Stimulated activated CD8-positive, alpha-beta memory T cell treated with anti-CD3 and anti-CD28 coated beads, Interleukin-7, amount 100 ng/mL, for 4 hours (primary cell): ENCODE measurements at places on chromosomes 7 and 10.

- no peak for DNase-seq
Measured at GRCh38 chr7:50539725-50540124, 25.5 kb downstream of the DDC start.

GRCh38 chr7:47550788-47551470 is 31.0 kb downstream of the TNS3 start:
- DNase-seq: no peak

DNA sequence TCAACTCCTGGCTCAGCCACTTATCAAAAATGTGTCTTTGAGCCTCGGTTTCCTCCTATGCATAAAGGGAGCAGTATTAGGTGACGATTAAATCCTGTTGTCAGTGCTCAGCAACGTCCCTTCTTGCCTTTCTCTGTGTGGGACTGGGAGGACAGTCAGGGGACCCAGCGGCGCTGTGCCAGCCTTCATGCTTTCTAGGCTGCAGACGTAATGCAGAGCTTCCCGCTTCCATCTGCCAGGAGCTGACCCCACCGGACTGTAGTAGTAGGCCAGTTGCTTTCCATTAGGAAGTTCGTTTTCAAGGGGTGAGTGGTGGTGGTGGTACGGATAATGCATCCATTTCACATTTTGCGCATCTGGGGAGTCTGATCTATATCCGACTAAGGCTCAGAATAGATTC is 321.8 kb downstream of the PLXNA4 start:
- DNase-seq: no peak

- no peak for DNase-seq
Measured at GRCh38 chr10:130141038-130141437, 4.8 kb downstream of the GLRX3 start.

DNA sequence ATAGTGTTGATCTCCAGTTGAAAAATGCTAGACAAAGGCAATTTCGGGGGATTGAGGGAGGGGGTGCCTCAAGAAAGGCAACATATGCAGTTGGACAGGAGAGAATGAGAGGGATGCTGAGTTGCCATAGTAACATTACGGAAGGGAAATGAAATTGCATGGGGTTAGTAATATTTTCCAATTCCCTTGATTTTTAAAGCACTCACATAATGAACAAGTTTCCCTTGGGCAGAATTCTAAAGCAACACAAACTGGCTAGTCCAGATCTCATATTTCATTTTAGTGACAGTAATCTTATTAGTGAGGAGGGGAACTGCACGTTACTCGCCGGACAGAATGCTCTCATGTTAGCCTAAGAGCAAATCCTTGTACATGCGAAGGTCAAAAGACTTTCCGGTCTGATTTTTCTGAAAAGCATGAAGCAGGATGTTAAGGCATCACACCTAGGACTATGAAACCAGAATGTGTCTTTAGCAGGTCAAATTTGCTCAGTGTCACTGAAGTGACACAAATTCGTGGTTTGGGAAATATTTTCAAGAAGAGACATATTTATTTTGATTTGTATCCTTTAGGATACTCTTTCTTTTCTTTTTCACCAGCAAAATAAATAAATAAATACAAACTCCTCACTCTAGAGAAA is 165.5 kb downstream of the ANK3 start:
- DNase-seq: no peak

DNA sequence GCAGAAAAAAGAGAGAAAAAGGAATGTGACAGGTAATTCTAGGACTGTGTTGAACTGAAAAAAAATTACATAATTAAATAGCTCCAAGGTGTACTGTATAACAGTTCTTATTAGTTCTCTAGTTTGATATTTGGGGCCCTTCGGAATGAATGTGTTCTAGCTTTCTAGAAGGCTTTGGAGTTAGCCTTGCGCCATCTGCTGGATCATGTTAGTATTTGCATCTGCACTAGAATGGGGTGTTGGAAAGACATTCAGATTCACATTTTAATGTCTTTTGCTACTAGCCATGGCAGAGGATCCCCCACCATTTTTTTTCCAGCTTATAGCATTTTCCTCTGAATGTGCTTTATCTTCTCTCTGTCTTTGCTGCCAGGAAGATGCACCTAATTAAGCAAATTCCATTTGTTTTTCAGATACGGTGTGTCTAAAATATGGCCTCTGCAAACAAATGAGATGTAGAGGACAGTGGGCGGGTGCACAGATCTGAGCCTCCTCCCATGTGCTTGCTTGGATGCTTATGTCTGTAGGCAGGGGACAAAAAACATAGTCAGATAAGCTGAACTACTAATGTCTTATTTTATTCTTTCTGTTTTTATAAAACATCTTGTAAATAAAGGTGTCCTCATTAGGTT is 238.5 kb downstream of the PHF14 start:
- DNase-seq: peak; percentile 17

- DNase-seq: no peak
Measured at GRCh38 chr10:122014652-122015248, 25.8 kb downstream of the TACC2 start.

GRCh38 chr10:126294451-126294850 is 93.8 kb downstream of the ADAM12 start:
- no peak for DNase-seq

DNA sequence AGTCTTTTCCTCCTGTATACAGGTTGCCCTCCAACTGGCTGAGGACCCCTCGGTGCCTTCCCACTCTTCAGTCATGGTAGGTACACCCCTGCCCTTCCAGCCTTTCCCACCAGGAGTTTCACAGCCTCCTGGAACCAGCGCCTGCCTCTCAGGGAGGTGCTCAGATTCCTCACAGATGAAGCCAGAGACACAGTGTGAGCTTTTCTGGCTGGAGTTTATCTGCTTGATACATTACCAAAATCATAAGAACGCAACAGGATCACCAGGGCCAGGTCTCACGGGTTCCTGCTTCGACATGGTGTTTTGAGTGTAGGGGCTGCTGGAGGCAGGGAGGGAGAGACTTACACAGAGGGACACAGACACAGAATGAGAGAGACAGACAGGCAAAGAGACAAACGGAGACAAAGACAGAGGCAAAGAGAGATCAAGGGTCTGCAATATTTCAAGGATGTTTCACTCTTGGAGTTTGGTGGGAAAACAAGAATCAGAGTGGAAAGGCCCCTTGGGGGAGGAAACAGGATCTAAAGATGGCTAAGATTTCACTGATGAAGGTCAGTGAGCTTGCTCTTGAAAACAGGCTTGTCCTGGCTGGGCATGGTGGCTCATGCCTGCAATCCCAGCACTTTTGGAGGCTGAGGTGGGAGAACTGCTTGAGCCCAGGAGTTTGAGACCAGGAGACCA is 6.5 kb upstream of the INMT start:
- no peak for DNase-seq

DNA sequence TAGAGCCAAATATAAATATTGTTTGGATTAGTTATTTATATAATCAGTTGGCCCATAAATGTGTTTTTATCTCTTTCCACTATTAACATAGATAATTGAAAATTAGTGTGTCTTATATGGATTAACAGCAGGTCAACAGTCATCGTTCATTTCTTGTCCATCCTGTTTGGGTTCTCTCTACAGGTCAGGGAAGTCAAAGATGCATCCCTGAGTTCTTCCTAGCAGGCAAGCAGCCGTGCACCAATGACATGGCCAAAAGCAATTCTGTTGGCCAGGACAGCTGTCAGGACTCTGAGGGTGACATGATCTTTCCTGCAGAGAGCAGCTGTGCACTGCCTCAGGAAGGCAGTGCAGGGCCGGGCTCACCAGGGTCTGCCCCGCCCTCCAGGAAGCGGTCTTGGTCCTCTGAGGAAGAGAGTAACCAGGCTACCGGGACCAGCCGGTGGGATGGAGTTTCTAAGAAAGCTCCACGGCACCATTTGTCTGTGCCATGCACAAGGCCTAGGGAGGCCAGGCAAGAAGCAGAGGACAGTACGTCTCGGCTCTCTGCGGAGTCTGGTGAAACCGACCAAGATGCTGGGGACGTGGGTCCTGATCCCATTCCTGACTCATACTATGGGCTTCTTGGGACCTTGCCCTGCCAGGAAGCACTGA is 15.9 kb downstream of the FBH1 start:
- DNase-seq: no peak

DNA sequence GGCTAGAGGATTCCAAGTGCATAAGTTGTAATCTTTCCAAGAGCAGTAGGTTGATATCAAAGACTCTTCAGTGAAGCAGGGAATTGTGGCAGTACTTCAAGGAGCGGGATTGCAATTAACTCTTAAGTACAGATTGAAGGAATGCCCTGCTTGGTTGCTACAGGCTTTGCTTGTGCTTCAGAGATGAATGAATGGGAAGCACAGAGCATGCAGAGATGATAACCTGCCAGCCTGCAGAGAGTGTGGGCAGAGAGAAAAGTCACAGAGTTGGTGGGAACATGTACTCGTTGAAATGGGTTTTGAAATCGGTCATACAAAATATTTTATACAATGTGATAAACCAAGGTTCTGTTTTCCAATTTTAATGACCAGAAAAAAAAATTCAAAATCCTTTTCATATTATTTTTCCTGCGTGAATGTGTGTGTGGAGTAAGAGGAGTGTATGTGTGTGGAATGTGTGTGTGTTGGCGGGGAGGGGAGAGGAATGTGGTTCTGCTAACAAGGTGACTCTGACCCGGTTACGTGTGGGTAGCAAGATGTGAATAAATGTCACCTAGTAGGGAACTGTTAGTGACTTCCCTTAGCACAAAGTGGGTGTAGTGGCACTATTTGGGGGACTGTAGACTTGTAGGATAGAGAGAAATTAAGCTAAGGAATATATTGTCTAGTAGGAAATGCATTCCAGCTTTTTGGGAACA is 697.8 kb downstream of the GATA3 start:
- no peak for DNase-seq

DNA sequence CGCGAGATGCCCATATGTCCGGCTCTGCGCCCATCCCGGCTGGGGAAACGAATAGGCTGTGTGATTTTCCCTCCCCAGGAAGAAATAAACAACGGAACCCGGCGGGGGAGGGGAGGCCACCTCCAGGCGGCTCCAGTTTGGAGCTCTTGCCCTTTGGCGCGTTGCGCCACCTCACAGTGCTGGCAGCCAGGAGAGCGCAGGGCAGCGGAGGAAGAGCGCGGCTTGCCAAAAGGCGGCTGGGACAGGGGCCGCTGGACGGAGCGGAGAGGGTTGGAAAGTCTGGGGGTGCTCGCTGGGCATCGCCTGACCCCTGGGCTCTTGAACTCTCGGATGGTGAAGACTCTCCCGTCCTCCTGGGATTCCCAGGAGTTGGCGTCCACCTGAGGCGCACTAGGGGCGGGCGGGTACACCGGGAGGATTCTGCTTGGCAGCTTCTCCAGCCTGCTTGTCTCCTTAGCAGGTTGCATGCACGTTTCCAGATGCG is 5.3 kb upstream of the NEUROG3 start:
- no peak for DNase-seq

GRCh38 chr10:61284222-61284890 is 168.8 kb downstream of the TMEM26 start:
- no peak for DNase-seq

- DNase-seq: no peak
Measured at GRCh38 chr10:34081347-34081743, 733.8 kb downstream of the PARD3 start.

DNA sequence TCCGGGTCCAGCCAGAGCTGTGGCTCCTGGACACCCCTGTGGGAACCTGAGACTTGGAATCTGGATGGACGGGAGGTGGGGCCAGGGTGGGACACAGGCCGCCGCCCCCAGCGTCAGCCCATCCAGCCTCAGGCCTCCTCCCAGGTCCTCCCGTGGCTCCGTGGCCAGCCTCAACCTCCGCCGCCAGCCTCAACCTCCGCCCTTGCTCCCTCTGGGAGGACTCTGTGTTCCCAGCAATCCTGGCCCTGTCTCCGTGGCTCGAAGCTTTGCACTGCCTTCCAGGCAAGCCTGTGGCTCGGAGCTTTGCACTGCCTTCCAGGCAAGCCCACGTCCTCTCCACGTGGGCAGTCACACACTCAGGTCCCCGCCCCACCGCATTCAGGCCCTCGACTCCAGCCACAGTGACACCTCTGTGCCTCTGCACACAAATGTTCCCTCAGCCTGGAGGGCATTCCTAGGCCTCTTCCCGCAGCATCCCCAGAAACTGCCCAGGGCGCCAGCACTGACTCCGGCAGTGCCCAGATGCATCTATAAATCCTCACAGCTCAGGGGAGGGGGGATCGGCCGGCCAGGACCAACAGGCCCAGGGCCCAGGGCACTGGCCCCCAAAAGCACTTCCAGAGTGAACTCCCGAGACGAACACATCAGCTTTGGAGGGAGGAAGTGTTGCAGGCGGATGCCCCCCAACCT is 44.7 kb upstream of the PDGFA start:
- DNase-seq: no peak

DNA sequence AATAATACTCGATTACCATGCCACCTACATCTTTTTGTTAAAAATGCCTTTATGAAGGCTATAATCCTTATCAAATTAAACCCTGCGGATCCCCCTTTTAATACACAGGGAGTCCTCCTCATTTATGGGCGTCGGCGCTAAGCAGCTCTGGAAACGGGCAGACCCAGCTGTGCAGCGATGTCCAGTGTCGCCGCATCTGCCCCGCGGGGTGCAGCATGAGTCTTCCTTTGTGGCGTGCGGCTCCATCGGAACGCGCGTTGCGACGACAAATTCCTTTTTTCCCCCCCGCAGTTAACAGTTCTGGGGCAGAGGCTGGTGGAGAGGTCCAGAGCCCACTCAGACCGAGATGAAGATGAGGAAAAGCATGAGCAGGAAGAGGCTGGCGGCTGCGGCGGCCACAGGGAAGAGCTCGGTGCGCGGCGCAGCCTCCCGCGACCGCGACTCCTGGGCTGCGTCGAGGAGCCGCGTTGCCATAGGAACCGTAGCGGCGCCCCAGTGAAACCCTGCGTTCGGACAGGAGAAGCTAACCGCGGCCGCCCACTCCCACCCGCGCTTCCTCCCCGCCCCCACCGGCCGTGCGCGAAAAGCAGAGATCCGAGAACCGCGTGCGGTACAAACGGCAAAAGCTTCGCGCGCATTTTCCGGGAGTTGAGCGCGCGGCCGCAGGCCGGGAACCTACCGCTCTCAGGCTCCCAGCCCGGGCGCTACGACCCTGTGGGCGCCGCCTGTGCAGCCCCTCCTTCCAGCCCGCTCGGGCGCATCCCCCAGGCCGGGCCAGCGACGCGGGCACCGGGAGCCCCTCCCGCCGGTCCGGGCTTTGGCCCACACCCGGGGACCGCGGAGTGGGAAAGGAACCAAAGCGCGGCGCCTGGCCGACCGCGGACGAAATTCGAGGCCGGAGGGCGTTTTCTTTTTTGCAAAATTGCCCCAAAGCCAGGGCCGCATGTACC is 130.6 kb downstream of the SPAG6 start:
- peak; percentile 25 for DNase-seq

DNA sequence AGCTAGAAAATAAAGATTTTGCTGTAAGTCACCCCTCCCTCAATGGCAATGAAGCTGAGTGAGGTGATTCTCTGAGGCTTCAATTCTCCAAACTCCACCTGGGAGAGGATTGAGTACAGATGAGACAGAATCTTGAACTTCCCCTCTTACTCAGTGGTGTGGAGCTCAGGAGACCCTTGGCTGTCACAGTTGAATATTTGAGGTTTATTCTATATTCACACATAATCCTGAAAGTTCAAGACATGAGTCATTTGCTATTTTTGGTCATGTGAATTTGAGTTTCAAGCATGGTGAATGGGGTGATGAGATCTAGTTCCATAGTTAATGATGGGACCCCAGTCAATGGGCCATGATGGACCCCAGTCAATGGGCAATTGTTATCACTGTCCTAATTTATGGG is 13.9 kb upstream of the TECTB start:
- DNase-seq: no peak
